Uterus (tissue), 4 donors: ENCODE measurements at places on chromosomes 3 and 15. TPM values are rescaled to one million over a fixed set of nuclear protein-coding genes. Genes with fewer than 3 reads are reported as not detected.

NR1I2 gene
- not detected for total RNA-seq

RASGRP1 gene
- total RNA-seq, result not detected

P2RY13 gene
- 0.88 TPM for total RNA-seq

ERC2 gene
- total RNA-seq, result not detected

DNA sequence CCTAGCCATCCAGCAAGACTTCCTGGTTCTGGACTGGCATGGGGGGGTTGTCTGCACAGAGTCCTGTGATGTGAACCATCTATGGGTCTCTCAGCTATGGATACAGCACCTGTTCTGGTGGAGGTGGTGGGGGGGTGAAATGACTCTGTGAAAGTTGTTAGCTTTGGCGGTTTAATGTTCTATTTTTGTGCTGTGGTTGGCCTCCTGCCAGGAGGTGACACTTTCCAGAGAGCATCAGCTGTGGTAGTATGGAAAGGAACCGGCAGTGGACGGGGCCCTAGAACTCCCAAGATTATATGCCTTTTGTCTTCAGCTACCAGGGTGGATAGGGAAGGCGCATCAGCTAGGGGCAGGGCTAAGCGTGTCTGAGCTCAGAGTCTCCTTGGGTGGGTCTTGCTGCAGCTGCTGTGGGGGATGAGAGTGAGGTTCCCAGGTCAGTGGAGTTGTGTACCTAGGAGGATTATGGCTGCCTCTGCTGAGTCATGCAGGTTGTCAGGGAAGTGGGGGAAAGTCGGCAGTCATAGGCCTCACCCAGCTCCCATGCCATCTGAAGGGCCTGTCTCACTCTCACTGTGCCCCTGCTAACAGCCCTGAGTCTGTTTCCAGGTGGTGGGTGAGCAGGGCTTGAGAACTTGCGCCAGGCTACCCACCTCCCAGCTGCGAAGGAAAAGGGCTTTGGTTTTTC is 7.1 kb upstream of the LARS2 start:
- no peak overlapping the region for H3K4me3 ChIP-seq
- no peak overlapping the region for H3K27ac ChIP-seq
- H3K36me3 ChIP-seq, result no peaks in the 10 kb centered on the region
- H3K27me3 ChIP-seq, result no peaks in the 10 kb centered on the region

DNA sequence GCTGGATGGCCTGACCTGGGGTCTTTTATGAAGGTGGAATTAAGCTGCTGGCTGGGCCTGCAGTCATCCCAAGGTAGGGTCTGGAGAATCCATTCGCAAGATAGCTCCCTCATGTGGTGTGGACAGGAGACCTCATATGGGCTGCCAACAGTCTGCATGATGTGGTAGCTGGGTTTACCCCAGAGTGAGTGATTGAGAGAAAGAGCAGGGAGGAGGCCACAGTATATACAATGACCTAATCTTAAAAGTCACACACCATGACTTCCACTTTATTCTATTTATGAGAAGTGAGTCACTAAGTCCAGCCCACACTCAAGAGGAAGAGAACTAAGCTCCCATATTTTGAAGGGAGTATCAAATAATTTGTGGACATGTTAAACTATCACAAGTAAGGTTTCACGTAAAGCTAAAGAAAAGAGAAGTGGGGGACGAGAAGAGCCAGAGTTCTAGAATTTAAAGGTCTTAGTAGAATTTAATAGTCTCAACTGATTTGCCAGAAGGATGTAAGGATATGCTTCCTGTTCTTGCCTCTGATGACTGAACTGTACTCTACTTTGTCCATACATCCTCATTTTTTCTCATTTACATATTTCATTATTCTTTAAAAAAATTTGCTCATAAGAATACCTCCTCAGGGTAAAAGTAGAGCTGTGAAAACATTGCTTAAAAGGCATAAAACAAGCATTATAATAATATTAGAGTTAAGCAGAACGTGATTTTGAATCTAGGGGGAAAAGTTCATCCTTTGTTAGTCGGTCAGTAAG is 184.4 kb downstream of the PEX5L start:
- no peak overlapping the region for H3K4me3 ChIP-seq
- no peak for DNase-seq
- no peaks in the 10 kb centered on the region for H3K27me3 ChIP-seq
- H3K4me1 ChIP-seq, result no peaks in the 10 kb centered on the region

- no peak overlapping the region for H3K4me3 ChIP-seq
- no peaks in the 10 kb centered on the region for H3K4me1 ChIP-seq
- H3K27me3 ChIP-seq, result no peaks in the 10 kb centered on the region
- H3K27ac ChIP-seq, result no peak overlapping the region
Observed at GRCh38 chr3:181417748-181418147, 294.0 kb upstream of the SOX2 start.

DNA sequence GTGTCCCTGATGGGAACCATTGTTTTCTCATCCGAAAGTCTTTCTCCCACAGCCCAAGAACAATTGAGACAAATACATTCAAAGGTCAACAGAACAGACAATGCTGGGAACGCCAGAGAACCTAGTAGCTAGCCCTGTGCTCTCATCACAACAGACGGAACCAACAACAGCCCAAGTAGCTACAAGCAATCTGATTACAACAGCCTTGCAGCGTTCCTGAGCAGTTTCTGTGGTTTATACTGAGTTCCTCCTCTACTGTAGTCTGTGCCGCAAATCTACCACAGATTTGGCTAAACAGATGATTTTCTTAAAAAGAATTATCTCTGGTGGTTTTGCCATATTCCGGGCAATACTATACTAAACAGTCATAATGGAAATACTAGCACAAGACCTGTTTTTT is 435.6 kb downstream of the MECOM start:
- H3K27ac ChIP-seq, result no peak overlapping the region
- DNase-seq, result no peak
- H3K36me3 ChIP-seq, result no peaks in the 10 kb centered on the region
- no peak overlapping the region for H3K4me3 ChIP-seq
- H3K4me1 ChIP-seq, result no peaks in the 10 kb centered on the region

- peaks cover 13% of the 10 kb centered on the region for H3K4me1 ChIP-seq
- H3K4me3 ChIP-seq, result no peak overlapping the region
- DNase-seq, result no peak
- no peak overlapping the region for H3K27ac ChIP-seq
- H3K36me3 ChIP-seq, result no peaks in the 10 kb centered on the region
- H3K27me3 ChIP-seq, result no peaks in the 10 kb centered on the region
Observed at GRCh38 chr3:14448063-14448462, 45.7 kb downstream of the SLC6A6 start.

- no peaks in the 10 kb centered on the region for H3K4me1 ChIP-seq
- H3K27ac ChIP-seq, result peak overlapping the region; percentile 97
- no peaks in the 10 kb centered on the region for H3K27me3 ChIP-seq
Observed at GRCh38 chr15:55587321-55588069, 650 bp downstream of the PYGO1 start.

DNA sequence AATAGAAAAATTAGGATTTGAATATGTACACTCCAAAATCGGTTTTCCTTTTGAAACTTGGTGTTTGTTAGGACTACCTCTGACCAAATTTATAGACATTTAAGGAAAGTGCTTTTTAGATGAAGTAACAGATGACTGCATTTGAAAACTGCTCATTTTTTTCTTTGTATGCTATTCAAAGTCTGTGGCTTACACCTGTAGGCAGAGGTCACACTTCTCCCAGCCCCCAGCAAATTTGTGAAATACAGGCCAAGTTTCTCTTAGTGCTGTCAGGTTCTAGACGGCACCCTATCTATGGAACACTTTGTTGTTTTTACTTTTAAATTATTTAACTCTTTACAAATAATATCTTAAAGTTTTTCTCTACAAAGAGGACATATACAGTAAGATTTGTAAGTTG is 100.8 kb upstream of the C15orf61 start:
- H3K27me3 ChIP-seq, result no peaks in the 10 kb centered on the region
- no peak overlapping the region for H3K4me3 ChIP-seq
- H3K36me3 ChIP-seq, result no peaks in the 10 kb centered on the region
- H3K27ac ChIP-seq, result no peak overlapping the region
- H3K4me1 ChIP-seq, result no peaks in the 10 kb centered on the region

DNA sequence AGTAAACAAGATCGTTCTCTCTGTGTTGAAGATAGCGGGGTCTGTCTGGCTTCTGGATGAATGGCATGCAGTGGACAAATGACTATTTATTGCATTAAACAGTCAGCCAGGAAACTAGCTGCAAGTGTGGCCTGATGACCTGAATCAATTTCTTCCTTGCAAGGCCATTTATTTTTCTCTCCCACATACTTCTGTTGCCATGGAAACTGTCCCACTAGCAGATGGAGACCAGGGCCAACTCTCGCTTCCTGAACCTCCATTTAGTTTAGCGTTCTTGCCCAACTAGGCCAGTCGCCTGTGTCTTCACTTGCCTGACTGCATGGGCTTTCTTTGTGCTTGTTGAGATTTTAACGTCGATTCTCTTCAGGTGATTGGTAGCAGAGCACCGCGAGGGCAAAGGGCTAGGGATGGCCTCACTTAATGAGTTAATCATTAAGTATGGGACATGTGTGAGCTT is 27.6 kb downstream of the LMCD1 start:
- no peak overlapping the region for H3K4me3 ChIP-seq
- peak overlapping the region; percentile 36 for H3K27ac ChIP-seq
- no peaks in the 10 kb centered on the region for H3K27me3 ChIP-seq
- no peaks in the 10 kb centered on the region for H3K4me1 ChIP-seq
- H3K36me3 ChIP-seq, result no peaks in the 10 kb centered on the region
- DNase-seq, result peak; percentile 55

- DNase-seq, result no peak
- no peaks in the 10 kb centered on the region for H3K27me3 ChIP-seq
- H3K36me3 ChIP-seq, result no peaks in the 10 kb centered on the region
- H3K4me3 ChIP-seq, result no peak overlapping the region
- H3K4me1 ChIP-seq, result peaks cover 1% of the 10 kb centered on the region
Observed at GRCh38 chr3:42851228-42851834, 24.3 kb downstream of the CYP8B1 start.

DNA sequence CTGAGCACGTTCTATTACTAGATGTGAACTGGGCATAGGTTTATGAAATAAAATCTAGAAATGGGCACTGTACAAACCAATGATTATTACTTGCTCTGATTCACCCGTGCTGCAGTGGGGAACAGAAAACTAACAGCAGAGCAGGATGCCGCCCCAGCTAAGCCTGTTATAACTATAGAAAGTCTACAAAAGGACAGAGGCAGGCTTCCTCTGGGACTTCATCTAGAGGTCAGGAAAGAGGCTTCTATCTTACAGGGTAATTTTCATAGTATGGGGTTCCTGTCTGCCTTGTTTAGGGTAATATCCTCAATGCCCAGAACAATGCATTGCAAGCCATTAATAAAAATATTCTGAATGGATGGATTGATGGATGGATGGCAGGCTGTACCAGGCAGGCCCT is 177.0 kb upstream of the TBL1XR1 start:
- no peaks in the 10 kb centered on the region for H3K36me3 ChIP-seq
- H3K27ac ChIP-seq, result no peak overlapping the region
- H3K4me3 ChIP-seq, result no peak overlapping the region
- DNase-seq, result no peak
- H3K4me1 ChIP-seq, result no peaks in the 10 kb centered on the region

DNA sequence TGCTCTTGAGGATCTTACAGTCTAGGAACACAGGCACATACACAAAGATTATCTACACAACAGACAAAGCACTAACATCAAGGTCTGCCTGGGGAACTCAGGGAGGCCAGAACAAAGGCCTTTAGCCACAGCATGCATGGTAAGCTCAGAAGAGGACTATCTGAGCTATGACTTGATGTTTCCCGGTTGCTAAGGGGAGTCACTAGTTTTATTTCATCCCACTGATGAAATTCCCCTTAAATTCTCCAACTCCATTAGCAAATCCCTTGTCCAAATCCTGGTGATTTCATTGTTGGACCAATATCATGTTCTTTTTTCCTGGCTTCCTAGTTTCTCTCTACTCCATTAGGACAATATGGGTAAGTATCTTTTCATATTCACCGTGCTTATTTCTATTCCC is 23.3 kb downstream of the FBN1 start:
- H3K27me3 ChIP-seq, result no peaks in the 10 kb centered on the region
- no peaks in the 10 kb centered on the region for H3K36me3 ChIP-seq
- DNase-seq, result no peak
- no peak overlapping the region for H3K4me3 ChIP-seq
- H3K27ac ChIP-seq, result no peak overlapping the region
- no peaks in the 10 kb centered on the region for H3K4me1 ChIP-seq

MORC1 gene
- not detected for total RNA-seq

DNA sequence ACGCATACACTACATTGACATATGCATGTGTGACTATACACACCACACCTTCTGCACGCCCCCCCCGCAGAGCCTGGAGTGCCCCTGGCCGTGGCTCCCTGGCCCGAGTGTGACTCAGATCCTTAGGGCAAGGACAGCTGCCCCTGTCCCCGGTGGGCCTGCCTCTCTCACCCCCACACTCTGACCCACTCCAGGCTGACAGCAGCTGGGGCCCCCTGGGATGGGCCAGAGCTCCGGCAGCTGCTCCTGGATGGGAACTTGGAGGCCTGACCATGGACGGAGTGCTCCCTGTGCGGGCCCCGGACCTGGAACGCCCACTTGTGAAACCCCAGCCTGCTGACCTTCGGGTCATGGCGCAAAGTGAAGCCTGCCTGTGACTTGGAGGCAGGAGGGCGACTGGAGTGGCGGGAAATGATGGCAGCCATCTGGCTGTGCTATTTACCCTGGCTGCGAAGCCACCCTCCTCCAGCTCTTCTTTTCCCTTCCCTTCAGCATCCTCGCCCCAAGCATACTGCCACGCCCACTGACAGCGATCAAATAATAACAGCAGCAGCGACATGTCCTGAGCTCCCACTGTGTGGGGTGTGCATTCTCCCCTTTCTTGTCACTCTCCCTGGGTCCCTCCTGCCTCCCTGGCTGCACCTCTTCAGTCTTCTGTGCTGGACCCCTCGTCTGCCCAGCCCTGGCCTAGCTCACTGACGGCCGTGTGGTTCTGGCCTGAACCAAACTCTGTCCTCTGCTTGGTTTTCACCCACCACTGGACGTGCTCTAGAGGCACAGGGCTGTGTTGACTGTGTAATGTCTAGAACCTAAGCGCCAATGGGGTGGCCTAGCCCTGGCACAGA is 90.7 kb upstream of the MEF2A start:
- H3K4me3 ChIP-seq, result no peak overlapping the region
- no peak for DNase-seq
- H3K4me1 ChIP-seq, result no peaks in the 10 kb centered on the region

DNA sequence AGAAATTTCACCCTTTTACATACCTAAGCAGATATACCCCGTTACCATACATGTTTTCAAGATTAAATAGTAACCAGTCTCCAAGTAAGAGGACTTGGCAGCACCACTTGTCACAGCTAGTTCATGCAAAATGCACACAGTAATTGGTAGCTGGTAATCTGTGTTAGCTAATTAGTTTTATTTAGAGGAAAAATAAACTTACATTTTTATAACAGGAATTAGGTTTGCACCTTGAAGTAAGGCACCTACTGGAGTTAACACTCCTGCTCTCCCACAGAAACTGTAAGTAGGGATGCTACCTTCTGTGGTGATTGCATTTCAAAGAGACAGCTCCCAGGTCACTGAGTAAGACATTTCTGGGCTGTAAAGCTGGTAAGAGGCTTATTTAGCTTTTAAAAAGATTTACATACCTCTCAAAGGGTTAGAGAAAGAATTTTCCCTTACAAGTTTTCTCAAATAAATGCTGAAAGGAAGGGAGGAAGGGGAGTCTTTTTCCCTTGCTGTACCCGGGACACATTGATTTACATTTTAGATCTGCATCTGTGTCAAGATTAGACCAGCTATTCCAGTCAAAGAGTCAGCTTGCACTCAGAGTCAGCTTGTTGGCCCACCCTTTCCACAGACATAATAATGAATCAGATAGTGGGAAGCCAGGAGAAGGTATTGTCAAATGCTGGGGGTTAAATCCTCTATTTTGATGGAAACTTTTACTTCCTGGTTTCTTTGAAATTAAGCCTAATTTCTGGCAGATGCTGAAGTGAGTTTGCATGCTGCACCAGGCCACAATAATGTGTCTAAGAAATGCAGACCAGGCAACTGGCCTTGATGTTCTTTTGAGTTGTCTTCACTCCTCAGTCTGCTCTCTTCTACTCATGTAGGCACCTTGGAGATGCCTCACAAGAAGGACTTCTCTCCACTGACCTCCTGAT is 77.6 kb upstream of the CHD2 start:
- H3K36me3 ChIP-seq, result no peaks in the 10 kb centered on the region
- no peaks in the 10 kb centered on the region for H3K27me3 ChIP-seq
- peak; percentile 7 for DNase-seq
- H3K4me3 ChIP-seq, result no peak overlapping the region
- H3K4me1 ChIP-seq, result no peaks in the 10 kb centered on the region
